GF-D8 (cell line): ENCODE measurements at places on chromosomes 2 and 18.

- DNase-seq: no peak
Observed at GRCh38 chr2:238169048-238169707, 10.4 kb downstream of the ERFE start.

- DNase-seq: no peak
Observed at GRCh38 chr18:59454909-59455727, 96.1 kb upstream of the LMAN1 start.

GRCh38 chr2:158692372-158693103 lies 102.6 kb upstream of the DAPL1 start:
- DNase-seq: no peak

GRCh38 chr2:85810371-85811179 lies 56.8 kb downstream of the ATOH8 start:
- DNase-seq: no peak

GRCh38 chr2:121599963-121600651 lies 49.2 kb downstream of the CLASP1 start:
- DNase-seq: no peak

GRCh38 chr18:2897448-2898185 lies 50.8 kb downstream of the EMILIN2 start:
- DNase-seq: no peak

GRCh38 chr18:62281684-62282083 lies 43.4 kb upstream of the TNFRSF11A start:
- no peak for DNase-seq

DNA sequence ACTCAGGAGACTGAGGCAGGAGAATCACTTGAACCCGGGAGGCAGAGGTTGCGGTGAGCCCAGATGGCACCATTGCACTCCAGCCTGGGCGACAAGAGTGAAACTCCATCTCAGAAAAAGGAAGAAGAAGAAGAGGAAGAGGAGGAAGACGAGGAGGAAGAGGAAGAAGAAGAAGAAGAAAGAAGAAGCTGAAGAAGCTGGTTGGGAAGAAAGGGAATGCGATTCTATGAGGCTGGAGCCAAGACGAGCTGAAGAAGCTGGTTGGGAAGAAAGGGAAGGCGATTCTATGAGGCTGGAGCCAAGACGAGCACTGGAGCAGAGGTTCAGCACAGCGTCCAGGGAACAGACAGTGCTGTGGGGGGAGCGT lies 30.3 kb upstream of the TAF1B start:
- DNase-seq: no peak

GRCh38 chr2:124091721-124092120 lies 66.6 kb downstream of the CNTNAP5 start:
- no peak for DNase-seq

- DNase-seq: no peak
Observed at GRCh38 chr2:229869226-229869625, 52.6 kb downstream of the TRIP12 start.

DNA sequence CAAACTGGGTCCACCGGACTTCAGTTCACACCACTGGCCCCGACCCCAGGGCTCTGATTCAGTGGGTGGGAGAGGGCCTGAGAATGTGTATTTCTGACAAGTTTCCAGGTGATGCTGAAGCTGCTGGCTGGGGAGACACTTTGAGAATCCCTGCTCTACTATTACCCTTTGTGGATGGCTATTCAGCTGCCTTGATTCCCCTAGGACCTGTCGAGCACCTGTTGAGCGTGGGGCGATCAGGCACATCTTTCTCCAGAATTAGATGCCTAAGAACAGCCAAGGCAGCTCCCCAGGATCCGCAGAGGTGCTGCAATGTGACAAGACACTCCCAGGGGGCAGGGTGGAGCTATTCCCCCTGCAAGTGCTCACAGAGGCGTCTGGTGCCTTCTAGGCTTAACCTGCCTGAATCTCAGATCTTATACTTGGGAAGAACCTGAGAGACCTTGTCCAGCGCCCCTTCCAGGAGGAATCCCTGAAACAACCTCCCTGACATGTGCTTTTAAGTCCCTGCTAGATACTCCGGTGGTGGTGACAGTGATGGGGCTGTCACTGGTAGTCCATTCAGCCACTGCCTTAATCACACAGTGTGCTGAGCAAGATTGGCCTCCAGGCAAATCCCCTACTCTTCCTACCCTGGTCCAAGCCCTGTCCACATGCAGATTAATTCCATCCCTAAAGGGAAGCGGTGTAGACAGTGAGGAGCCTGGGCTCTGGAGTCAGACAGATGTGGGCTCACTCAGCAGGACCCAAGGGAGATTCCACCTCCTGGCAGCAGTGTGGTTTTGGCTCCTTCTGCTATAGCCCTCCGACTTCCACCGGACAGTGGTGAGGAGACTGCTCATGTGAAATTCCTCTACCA lies 43.4 kb upstream of the OTOF start:
- DNase-seq: no peak

DNA sequence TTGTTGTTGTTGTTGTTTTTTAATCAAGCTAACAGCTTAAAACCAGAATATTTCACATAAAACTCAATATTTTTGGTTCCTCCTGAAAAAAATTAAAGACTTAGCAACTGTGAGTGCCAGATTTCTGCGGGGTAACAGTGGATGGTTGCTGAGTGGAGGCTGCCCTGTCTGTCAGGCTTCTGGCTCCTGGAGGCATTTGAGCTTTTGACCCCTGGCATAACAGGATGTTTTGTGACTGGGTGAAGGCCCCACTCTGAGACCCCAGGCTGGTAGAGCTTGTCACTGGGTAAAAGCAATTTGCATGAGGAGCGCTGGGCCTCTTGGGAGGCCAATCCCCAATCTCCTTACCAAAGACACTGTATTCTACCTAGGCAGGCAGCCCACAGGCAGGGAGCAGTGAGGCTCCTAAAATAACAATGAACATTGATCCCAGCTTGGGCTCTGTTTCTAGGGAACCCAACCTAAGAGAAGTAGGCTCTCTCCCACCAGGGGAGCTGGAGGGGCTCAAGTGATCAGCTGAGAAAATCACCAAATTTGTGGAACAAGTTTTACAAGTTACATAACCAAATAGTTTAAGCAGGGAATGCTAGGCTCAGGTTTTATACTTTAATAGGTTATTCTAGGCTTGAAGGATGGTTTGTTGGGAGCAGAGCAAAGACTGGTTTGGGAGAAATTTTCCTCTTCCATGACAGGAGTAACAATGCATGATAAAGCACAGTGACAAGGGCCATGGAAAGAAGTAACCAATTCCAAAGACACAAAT lies 5.9 kb upstream of the SPRED2 start:
- no peak for DNase-seq

- no peak for DNase-seq
Observed at GRCh38 chr2:181231151-181231550, 226.0 kb upstream of the ITGA4 start.

- no peak for DNase-seq
Observed at GRCh38 chr2:241334813-241335212, 19.1 kb downstream of the SEPTIN2 start.

DNA sequence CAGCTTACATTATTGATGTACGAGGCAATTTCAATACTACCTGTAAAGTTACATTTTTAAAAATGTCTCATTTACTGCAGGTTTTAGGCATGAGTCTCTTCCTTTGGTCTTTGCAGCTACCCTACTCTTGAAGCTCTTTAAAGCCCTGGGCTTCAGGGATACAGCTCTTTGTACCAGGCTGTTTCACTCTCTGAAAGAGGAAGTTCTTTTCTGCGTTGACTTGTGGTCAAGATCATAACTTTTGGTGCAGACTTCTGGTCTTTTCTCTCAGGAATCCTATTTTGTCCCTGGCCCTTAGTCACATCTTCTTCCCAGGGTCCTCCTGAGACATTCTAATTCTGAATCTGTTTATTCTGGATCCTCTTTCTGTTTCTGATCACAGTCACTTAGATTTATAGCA lies 16.6 kb upstream of the HRH4 start:
- DNase-seq: peak; percentile 77

- DNase-seq: no peak
Observed at GRCh38 chr2:32922501-32922900, 24.3 kb upstream of the LTBP1 start.

- no peak for DNase-seq
Observed at GRCh38 chr2:209526561-209526960, 102.7 kb downstream of the MAP2 start.

GRCh38 chr2:22382479-22383169 lies 1002.4 kb upstream of the KLHL29 start:
- no peak for DNase-seq

GRCh38 chr2:200602584-200602983 lies 16.8 kb downstream of the AOX1 start:
- DNase-seq: no peak

- no peak for DNase-seq
Observed at GRCh38 chr2:215772003-215772402, 241.3 kb downstream of the MREG start.

DNA sequence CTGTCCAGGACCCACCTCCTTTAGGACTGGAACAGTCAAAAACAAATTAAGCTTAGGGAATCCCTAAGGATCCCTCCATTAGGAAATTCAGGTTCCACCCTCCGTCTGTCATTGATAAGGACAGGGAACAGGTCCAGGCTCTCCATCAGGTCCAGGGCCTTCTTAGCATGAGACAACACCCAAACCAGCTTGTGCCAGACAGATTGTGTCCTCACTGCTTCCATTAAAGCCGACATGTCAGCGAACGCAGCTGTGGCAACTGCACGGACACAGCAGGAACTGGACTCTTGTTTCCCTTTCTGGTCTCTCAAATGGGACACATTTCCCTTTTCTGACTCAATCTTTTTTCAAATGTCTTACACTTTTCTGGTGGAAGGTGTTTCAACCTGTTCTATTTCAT lies 81.4 kb downstream of the BCL11A start:
- no peak for DNase-seq

DNA sequence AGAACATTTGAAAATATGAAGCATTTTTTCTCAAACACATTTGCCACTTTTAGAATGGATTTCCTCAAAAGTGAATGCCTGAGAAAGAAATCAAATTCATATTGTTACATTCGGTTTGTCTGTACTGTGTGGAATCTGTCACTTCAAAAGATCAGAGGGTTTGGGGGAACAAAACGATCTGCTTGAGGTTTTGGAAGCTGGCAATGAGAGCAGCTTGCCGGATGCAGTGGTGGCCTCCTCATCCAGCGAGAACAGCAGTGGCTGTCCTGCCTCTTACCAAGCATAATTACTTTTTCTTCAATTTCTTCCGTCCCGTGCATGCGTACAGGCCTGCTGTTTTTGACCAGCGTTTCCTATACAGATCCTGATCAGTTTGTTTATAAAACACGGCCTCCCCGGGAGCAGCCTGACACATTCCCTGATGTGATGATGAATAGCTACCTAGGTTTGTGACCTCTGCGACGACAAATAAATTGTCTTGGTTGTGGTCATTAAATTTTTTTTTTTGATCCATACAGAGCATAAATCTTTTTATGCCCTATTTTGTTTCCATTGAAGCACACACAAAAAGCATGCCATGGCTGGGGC lies 45.2 kb downstream of the ITGA6 start:
- DNase-seq: no peak

DNA sequence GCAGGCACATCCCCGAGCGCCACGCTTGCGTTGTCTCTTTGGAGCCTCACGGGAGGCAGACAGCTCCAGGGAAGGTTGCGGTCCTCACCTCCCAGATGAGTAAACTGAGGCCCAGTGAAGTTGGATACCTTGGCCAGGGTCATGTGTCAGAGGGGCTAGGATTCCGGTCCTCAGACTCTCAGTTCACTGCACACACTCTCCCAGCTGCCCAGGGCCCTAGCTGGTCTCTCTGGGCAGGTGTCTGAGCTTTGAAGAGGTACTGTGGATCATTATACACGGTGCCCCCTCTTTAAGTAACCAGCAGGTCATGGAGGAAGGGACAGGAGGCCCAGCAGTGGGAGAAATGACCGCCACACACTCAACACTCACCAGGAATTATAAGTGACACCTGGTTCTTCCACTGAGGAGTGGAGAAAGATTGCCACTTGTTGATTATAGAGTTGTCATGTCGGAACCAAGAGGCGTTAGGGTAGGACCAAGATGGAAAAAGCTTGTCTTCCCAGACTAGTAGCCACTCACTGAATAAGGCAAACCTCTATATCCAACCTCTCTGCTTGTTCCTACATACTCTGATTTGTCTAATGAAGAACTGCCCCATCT lies 588 bp downstream of the TMEM214 start:
- DNase-seq: no peak

GRCh38 chr2:236678307-236678975 lies 108.8 kb downstream of the ACKR3 start:
- DNase-seq: no peak

DNA sequence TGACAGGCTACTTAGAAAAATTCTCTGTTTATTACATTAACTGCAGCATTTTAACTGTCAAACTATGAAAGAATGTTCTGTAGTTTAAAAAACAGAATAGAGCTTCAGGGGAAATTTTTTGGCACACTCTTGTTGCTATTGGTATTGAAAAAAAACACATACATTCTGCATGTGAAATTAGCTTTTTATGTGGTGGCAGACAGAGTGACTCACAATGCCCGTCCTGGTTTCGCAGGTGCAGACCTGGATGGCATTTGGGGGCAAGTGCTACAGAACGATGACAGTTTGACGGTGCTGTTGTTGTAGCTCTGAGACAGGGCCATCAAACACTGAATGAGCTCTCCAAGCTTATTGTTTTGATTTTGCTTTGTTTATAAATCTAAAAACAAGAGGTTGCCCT lies 105.0 kb upstream of the MAP3K20 start:
- no peak for DNase-seq
